ENCODE measurements at places on chromosomes 5 and 9.
A peak's percentile ranks its signal among the peaks of the same experiment; 100 is the strongest.

DNA sequence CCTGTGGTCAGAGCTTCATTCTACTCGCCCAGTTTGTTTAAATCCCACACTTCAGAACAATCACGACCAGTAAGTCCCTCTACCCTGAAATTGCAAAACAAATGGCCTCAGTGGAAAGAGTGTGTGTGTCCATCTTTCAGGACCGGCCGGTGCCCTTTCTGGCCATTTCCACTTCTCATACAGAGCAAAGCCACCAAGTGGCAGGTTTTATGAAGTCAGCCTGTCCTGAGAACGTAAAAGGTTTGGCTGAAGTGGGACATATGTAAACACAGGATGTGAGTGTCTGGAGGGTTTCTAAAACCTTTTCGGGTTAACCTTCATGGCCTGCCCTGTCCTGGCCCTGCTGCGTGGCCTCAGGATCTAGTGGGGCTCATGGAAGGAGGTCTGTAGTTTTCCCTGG, 24.7 kb downstream of the NXNL2 start:
- DNase-seq = no peak

DNA sequence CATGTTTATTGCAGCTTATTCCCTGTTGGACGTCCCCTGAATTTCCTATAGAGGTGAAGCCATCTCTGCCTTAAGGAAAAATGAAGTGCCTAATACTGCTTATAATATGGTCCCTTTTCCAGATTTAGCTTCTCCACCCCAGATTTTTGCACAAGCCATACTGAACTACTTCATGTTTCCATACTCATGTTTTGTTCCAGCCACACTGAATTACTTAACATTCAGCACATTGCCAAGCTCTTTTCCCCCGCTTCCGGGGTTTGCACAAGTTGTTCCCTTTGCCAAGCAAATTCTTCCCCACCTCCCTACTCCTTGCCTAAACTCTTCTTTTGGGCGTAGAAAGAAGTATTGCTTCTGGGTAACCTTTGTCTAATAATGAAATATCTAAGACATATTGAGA, 1.7 kb upstream of the CNTRL start:
- peak; percentile 21 for DNase-seq

GRCh38 chr5:122154910-122155309, 25.6 kb downstream of the ZNF474 start:
- DNase-seq = no peak

DNA sequence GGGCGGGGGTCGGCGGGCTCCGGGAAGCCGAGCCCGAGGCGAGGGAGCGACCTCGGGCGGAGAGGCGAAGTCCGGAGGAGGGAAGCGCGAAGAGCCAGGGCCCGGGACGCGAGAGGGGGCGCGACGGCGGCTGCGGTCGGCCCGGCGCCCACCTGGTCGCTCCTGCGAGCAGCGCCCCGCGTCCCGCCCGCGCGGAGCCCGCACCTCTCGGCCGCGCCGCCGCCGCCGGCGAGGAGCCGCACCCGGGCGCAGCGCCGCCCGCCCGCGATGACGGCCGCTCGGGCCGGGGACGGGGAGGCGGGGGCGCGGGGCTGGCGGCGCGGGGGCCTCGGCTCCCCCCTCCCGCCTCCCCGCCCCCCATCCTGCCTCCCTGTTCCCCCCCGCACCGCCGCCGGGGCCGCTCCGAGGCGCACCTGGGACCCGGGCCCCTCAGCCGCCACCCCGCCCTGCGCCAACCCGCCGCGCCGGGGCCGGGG, 2.6 kb downstream of the NR5A1 start:
- no peak for DNase-seq

- no peak for DNase-seq
Measured at GRCh38 chr9:6459718-6460117, 46.7 kb downstream of the UHRF2 start.

- no peak for DNase-seq
Measured at GRCh38 chr9:86303316-86303975, 21.1 kb upstream of the ISCA1 start.

DNA sequence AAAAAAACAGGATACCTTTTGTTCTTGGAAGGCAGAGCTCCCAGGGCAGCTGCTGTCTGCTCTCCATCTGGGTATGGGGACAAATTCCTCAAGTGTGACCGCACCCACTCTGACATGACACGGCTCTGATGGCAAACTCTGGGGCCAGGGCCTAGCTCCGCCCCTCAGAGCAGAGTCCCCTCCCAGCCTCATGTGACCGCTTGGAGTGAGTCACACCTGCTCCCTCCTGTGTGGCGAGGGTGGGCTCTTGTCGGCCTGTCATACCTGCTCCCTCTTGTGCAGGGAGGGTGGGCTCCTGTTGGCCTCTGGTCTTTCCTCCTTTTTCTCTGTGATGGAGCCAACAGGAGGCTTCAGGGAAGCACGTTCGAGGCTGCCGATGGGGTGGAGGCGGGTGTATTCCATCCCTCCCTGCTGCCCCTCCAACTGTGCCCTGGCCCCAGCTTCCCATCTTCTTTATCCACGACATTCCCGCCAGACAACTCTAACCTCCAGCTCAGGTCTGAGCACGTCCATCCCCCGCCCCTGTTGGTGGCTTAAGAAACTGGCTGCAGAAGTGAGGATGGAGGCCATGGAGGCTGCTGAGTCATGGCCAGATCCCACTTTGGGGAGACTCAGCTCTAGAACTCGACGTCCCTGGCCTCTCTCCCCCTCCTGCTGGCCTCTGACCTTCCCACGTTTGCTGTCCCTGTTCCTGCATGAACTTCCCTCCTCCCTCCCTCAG, 65.3 kb downstream of the OLFM1 start:
- DNase-seq = no peak

DNA sequence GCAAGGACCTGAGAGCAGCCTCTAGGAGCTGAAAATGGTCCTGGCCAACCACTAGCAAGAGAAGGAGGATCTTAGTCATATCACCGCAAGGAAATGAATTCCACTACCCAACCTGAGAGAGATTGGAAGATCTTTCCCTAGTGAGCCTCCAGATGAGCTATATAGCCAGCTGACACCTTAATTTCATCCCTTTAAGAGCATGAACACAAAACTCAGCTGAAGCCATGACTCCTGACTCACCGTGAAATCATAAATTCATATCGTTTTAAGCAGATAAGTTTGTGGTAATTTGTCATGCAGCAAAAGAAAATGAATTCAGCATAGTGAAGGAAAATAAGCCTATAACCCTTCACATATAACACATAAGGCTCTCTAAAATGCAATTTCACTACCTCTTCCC, 23.5 kb downstream of the MAPKAP1 start:
- no peak for DNase-seq

- DNase-seq = no peak
Measured at GRCh38 chr5:168481330-168481788, 4.9 kb upstream of the RARS1 start.

DNA sequence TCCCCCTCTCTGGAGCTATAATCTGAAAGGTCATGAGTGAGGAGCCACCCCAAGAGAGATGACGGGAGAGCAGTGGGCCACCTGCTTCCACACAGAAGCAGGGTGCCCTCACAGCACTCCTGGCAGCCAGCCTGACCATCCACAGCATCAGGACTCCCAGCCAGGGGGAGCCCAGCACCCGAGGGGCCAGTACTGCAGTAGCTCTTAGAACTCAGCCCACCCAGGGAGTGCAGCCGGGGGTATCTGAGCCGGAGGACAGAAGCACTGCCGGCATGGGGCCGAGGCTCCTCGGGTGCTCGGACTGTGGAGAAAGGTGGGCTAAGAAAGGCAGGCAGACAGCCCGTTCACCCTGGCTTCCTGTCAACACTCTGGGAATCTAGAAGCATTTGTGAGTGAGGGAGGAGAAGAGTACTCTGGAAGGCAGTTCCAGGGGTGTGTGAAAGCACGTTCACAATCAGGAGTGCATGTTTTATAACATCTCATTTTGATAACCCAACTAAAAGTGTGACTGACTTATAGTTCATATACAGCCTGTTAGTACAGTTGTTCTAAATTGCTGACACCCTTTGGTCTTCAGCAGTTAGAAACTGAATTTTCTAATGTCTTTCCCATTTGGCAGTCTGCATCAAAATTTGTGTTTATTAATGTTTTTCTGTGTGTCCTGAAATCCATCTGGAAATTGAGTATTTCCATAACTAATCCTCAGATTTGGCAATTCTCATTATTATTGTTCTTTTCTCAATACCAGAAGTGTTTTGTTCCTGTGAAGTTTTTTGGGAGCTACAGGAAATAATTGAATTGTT, 25.9 kb upstream of the ASPN start:
- DNase-seq = no peak

GRCh38 chr9:111001526-111001925, 36.7 kb downstream of the LPAR1 start:
- DNase-seq = no peak

DNA sequence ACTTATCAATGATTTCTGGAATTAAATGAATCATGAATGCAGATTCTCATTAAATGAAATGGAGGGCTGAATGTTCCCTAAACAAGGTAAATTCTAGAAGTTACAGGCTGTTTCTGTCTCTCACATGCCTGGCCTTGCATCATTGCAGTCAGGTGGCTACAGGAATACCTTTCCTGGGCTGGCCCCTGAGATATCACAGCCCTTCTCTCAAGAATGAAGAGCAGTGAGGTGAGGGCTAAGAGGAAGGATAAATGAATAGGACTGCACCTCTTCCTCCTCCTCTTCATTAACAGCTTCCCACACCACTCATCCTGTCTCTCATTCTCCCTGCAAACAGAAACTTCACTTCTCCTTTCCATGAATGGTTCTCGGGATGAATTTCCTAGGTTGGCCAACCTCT, 22.5 kb downstream of the ARHGEF28 start:
- no peak for DNase-seq

DNA sequence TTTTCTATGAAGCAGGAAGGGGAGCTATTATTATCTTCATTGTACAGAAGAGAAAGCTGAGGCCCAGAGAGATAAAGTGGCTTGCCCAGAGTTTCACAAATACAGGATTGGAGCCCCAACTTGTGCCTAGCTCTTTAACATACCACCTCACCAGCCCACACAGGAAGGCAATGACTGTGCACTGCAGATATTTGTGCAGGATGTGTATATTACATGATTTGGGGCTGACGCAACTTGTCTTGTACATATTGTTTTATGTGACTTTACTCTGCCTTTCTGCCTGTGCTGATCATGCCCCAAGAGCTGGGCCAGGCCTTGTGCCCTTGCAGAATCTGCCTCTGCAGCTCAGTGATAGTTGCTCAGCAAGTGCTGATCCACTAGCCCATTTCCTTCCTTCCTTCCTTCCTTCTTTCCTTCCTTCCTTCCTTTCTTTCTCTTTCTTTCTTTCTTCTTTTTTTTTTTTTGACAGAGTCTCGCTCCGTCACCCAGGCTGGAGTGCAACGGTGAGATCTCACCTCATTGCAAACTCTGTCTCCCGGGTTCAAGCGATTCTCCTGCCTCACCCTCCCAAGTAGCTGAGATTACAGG, 106.6 kb upstream of the TBCA start:
- no peak for DNase-seq

- DNase-seq = no peak
Measured at GRCh38 chr5:110203661-110204060, 513.9 kb downstream of the MAN2A1 start.

GRCh38 chr5:169751490-169751889, 114.4 kb downstream of the DOCK2 start:
- DNase-seq = no peak

- DNase-seq = no peak
Measured at GRCh38 chr5:158115468-158115867, 256.5 kb upstream of the CLINT1 start.

GRCh38 chr5:39946356-39947045, 521.7 kb upstream of the DAB2 start:
- DNase-seq = no peak

DNA sequence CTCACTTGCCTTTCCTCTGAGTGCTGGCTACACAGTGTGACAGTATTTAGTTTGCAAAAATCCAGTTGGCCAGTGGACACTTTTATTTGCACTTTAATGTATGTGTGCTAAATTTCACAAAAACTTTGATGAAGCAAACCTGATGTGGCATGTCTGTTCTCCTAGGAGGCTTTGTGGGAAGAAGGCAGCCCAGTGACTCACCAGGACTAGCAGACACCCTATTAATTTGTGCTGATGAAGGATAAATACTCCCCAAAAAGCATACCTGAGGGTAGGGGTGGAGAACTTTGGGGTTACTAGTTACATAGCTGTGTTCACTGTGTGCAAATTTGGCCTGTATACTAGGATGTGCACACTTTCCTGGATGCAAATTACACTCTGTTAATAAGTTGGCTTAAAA, 39.3 kb upstream of the IPPK start:
- DNase-seq = no peak

DNA sequence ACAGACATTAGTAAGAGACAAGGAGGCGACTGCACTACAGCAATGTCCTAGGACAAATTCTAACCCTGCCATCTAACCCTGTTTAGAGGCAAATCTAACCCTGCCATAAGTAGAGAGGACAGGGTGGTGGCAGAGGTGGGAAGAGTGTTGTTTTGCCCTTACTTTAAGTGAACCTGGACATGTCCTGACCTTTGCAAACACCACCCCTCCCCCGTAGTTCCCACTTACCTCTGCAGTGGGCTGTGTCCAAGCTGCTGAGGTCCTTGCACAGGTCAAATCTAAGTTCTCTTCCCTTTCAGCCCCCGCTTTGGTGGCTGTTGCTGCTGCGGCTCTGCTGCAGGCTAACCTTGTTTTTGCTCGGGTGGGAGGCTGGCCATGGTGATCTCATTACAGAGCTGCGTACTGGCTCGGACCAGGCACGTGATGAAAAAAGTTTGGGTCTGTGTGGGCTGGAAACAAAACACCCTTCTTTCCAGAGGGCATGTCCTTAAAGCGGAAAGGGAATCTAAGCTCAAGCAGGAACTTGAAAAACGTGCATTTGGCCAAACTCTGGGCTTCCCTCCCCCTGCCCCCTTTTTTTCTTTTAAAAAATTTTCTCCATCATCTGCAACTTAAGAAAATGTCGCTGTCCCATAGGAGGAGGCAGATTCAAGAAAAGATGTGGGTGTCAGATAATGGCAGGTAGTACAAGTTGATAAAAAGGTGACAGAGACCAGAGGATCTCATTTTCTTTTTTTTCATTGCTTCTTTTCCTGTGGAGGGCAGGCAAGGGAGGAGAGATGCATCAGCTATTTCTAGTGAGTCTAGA, at the start of gene FAXDC2:
Gene FAXDC2, minus strand, starts transcription at position 349 of the 808 bp plus-strand sequence. CDS start 12,425 bp downstream, outside the sequence.
- DNase-seq = peak; percentile 74

DNA sequence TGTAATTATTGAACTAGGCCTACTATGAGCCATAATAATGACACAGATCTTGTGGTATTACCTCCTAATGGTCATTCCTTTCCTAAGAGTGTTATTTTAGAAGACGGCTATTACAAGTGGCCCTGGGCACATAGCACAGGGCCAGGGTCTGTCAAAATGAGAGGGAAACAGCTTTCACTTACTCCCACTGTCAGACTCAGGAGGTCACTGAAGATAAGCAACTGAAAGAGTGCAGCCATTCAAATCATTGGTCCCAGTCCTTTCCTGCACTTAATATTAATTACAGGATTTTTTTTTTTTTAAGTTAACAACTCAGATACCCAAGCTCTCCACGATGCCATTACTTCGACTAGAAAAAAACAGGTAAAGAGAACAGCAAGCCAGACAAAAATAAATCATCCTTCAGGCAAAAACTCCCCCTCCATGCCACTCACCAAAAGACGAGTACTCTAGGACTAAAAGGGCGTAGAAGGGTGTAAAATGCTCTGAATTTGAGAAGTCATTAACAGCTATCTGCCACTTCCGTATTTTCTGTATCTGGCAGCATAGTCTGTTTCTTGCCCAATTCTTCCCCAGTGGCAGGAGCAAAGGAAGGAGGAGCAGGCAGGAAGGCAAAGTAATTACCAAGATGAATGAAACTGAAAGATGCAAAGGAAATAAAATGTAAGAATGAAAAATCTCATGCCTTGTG, 87.4 kb downstream of the ZNF608 start:
- DNase-seq = no peak

GRCh38 chr9:116247791-116248374, 94.3 kb downstream of the PAPPA start:
- no peak for DNase-seq

Measured in COLO829 (cell line).